ENCODE measurements at places on chromosomes 5 and 9. TPM values are rescaled to one million over a fixed set of nuclear protein-coding genes. Genes with fewer than 3 reads are reported as not detected.

- DNase-seq: no peak
Measured at GRCh38 chr5:168128111-168128510, 163.3 kb upstream of the WWC1 start.

- DNase-seq: no peak
Measured at GRCh38 chr5:65801352-65801783, 79.4 kb downstream of the NLN start.

DNA sequence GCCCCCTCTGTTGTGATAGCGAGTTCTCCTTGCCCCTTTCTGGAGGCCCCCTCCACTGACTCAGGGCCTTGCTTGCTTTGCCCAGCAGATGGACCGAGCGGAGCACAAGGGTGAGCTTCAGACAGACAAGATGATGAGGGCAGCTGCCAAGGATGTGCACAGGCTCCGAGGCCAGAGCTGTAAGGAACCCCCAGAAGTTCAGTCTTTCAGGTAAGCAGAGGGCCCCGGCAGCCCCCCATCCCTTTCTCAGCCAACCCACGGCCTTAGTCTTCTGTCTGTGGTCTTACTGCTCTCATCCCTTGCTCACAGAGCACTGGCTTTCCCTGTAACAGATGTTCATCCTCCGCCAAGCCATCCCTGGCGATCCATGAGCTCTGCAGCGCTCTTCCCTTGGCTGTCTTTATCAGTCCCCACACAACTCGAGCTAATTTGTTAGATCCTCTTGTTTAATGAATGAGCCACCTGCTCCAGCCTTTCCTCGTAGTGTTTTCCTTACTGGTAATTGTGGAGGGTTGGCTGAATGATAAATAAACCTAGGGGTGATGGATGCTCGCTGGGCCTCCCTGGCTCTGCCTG lies 18.4 kb upstream of the RARS1 start:
- no peak for DNase-seq

DNA sequence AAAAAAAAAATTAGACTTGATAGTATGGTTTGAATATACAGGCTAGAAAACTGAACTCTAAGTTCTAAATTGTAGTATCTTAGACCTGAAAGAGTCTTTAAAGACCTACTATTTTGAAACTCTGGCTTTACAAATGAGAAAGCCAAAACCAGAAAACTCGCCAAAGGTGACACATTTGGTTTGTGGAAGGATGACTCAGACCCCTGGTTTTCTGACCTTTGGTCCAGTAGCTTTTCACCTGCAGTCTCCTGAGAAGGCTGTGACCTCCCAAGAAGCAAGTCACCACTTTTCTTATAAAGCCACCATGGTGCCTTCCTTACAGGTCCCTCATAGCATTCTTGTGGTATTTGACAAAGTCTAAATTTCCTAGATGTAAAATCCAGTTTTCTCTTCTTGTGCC lies 102.1 kb upstream of the CEP78 start:
- no peak for DNase-seq

DNA sequence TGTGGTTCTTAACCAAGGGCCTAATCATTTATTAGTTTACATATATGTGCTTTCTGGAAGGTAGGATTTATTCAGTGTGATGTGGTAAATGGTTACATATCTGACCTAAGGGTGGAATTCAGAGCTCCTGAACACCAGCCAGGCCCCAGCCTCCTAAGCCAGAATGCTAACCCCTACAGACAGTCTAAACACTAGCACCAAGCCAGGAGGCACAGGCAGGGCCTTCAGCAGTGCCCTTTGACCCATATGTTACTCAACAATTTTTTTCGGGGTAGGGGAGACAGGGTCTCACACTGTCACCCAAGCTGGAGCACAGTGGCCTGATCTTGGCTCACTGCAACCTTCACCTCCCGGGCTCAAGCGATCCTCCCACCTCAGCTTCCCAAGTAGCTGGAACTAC lies 40.3 kb downstream of the PRKACG start:
- no peak for DNase-seq

GRCh38 chr5:135156337-135156714 lies 122.3 kb upstream of the PITX1 start:
- DNase-seq: no peak

DNA sequence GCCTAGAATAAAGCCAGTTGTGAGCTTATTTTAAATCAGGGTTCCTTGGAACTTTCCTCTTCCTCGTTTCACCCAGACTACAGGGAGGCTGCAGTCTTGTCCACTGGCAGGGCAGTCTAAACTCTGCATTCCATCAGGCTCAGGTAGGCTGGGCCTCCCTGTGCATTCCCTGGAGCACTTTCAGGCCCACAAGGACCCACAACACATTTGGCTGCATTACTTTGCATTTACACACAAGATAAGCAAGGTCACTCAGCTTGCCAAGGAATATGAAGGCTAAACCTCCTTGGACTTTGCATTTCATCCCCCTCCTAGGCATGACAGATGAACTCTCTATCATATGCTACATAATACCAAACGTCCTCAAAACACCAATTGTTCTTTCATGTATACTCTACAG lies 104.2 kb downstream of the MARCHF3 start:
- no peak for DNase-seq

GRCh38 chr5:107393851-107394250 lies 276.9 kb downstream of the EFNA5 start:
- DNase-seq: no peak

GRCh38 chr5:141532726-141533125 lies 43.8 kb downstream of the PCDHGC5 start:
- no peak for DNase-seq

GRCh38 chr9:81174023-81174422 lies 515.3 kb downstream of the TLE1 start:
- no peak for DNase-seq

DNA sequence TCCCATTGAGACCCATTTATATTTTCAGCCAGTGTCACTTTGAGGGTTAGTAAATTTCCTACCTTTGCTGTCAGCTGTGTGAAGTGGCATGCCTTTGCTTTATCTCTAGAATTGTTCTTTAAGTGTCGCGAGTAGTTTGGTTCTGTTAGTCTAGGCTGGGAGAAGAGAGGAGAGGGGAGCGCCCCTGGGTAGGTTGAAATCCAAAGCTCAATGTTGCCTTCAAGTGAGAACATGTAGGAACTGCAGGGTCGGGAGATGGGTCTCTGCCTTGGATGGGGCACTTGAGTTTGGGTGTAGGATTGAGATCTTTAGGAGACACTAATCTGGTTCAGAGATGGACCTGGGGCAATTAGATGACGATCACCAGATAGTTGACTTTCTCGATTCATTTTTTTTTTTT lies 46.3 kb downstream of the STC2 start:
- DNase-seq: peak; percentile 45

DNA sequence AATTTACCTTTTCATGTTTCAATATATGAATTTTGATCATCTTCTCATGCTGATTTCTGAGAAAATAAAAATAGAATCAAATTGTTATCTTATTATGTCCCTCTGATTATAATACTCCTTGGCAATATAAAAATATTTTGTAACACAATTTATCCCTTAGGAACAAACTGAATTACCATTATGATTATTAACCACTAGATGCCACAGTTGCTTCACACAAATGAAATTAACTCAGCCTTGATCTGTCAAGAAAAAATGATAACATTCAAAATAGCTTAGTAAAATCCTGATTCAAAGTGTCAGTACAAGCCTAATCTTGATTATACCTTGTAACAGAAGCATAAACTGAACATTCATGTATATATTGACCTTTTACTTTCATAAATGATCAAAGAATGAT lies 4.8 kb upstream of the CHSY3 start:
- peak; percentile 60 for DNase-seq

DNA sequence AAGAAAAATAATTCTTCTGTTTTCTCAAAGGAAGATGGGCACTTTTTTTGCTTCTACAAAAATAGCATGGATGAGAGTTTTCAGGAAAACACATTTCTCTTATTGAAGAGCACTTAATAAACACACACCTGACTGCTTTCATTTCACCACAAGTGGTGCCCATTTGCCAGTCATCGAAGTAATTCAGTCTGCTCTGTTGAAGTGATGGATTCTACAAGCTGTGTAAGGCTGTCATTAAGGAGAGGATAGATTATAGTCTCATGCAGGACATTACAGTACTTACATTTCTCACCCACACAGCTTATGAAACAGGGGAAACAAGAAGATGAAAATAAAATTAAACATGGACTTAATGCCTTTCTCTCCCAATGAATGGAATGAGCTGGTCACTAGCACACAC lies 165.2 kb downstream of the NR2F1-AS1 start:
- DNase-seq: no peak

The INSL6 gene
- not detected for polyA plus RNA-seq

The OTP gene
- polyA plus RNA-seq: not detected
